Thyroid gland (tissue), 4 donors: ENCODE measurements at places on chromosomes 3 and 15. TPM values are rescaled to one million over a fixed set of nuclear protein-coding genes. Genes with fewer than 3 reads are reported as not detected.

The GHSR gene
- not detected for total RNA-seq

The CHMP2B gene
- 70.0 TPM for total RNA-seq

The GRK7 gene
- total RNA-seq, result not detected

The INSYN1 gene
- total RNA-seq, result 2.5 TPM

The LMAN1L gene
- 3.5 TPM for total RNA-seq

The CHCHD4 gene
- total RNA-seq, result 15.1 TPM

The ACKR4 gene
- 4.6 TPM for total RNA-seq

The STAC gene
- 1.3 TPM for total RNA-seq

The GCNT3 gene
- 2.1 TPM for total RNA-seq

The EPHB1 gene
- 5.5 TPM for total RNA-seq

The LOXL1 gene
- 10.1 TPM for total RNA-seq

The IRAK2 gene
- total RNA-seq, result 8.3 TPM

DNA sequence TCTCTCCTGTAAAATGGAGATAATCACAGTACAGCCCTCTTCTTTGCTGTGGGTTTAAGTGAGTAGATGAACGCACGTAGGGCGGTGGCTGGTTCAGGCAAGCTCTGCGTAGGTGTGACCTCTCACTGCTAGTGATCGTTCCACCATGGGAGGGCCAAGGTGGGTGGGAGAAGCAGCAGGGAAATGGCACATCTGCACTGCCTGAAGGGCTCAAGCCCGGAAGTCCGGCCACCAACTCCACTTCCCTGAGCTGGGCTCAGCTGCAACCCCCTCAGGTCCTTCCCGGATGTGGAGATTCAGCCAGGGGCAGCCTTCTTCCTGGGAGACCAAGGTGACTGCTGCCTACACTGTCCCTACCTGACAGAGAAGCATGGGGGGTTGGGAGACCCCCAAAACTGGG, 102.9 kb downstream of the ADCY5 start:
- no peaks in the 10 kb centered on the region for H3K4me1 ChIP-seq
- no peaks in the 10 kb centered on the region for H3K36me3 ChIP-seq
- no peak overlapping the region for H3K4me3 ChIP-seq
- H3K27ac ChIP-seq, result no peak overlapping the region
- DNase-seq, result no peak

- no peak for DNase-seq
- no peaks in the 10 kb centered on the region for H3K36me3 ChIP-seq
- peaks cover 10% of the 10 kb centered on the region for H3K4me1 ChIP-seq
- no peak overlapping the region for H3K4me3 ChIP-seq
- no peaks in the 10 kb centered on the region for H3K27me3 ChIP-seq
- no peak overlapping the region for H3K27ac ChIP-seq
Measured at GRCh38 chr3:48189321-48189720, 1.1 kb upstream of the CDC25A start.

GRCh38 chr15:64503197-64503596, 42.8 kb downstream of the ZNF609 start:
- H3K27ac ChIP-seq, result peak overlapping the region; percentile 24
- DNase-seq, result no peak
- H3K36me3 ChIP-seq, result peaks cover 7% of the 10 kb centered on the region
- H3K4me1 ChIP-seq, result peaks cover 39% of the 10 kb centered on the region
- H3K4me3 ChIP-seq, result no peak overlapping the region
- H3K27me3 ChIP-seq, result no peaks in the 10 kb centered on the region

DNA sequence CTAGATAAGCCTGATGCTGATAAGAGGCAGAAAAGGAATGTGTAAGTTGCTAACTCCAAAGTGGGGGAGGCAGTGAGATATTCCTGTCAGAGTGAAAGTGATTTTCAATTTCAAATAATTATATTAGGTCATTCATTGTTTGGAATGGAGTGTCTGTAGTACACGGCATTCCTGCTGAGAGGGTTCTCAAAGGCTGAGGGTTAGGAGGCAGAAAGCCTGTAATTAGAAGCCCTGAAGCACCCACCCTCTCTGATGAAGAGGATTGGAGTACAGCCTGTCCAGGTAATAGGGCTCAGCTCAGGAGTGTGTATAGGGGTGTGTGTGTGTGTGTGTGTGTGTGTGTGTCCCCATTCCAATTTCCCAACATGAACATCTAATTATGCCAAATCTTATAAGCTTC, 486.8 kb downstream of the MAGI1 start:
- peak; percentile 48 for DNase-seq
- H3K27me3 ChIP-seq, result no peaks in the 10 kb centered on the region
- H3K36me3 ChIP-seq, result no peaks in the 10 kb centered on the region
- no peak overlapping the region for H3K4me3 ChIP-seq

- DNase-seq, result no peak
- H3K27ac ChIP-seq, result no peak overlapping the region
- H3K27me3 ChIP-seq, result no peaks in the 10 kb centered on the region
- no peaks in the 10 kb centered on the region for H3K36me3 ChIP-seq
- H3K4me3 ChIP-seq, result no peak overlapping the region
- peaks cover 35% of the 10 kb centered on the region for H3K4me1 ChIP-seq
Measured at GRCh38 chr3:156311431-156311830, 191.1 kb downstream of the KCNAB1 start.

DNA sequence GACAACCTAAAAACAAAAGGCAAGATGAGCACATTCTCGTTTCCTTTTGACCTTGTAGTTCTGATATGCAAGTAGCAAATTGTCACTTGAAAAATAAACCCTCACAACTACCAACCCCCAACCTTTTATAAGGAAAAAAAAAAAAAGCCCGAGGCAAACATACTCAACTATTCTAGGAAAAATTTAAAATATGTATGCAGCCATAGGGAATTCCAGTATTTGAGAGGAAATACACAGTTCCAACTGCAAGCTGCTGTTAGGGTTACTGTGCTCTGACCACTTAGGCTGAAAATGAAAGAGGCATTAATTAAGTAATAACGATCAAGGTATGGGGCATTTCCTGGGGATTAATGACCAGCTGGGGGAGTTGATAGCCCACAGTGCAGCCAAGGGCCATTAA, 281.9 kb upstream of the DPH6 start:
- no peaks in the 10 kb centered on the region for H3K4me1 ChIP-seq
- H3K36me3 ChIP-seq, result no peaks in the 10 kb centered on the region
- H3K27ac ChIP-seq, result no peak overlapping the region
- no peaks in the 10 kb centered on the region for H3K27me3 ChIP-seq
- no peak for DNase-seq

DNA sequence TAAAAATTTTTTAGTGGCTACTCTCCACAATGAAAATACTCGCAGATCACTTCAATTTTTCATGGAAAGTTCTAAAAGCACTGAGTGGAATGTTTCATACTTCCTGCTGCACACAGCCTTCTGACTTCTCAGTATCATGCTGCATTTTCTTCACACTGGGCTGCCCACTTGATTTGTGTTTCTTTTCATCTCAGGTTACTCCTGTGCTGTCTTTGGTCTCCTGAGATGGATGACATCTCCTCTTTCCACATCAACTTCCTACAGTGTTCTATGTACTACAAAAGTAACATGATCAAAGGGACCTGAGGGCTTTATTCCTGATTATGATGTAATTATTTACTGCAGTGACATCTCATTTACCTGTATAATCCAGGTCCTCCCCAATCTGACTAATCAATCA, 927.7 kb downstream of the ROBO2 start:
- H3K27ac ChIP-seq, result no peak overlapping the region
- no peaks in the 10 kb centered on the region for H3K4me1 ChIP-seq
- H3K36me3 ChIP-seq, result no peaks in the 10 kb centered on the region
- no peak for DNase-seq
- no peak overlapping the region for H3K4me3 ChIP-seq
- H3K27me3 ChIP-seq, result no peaks in the 10 kb centered on the region

DNA sequence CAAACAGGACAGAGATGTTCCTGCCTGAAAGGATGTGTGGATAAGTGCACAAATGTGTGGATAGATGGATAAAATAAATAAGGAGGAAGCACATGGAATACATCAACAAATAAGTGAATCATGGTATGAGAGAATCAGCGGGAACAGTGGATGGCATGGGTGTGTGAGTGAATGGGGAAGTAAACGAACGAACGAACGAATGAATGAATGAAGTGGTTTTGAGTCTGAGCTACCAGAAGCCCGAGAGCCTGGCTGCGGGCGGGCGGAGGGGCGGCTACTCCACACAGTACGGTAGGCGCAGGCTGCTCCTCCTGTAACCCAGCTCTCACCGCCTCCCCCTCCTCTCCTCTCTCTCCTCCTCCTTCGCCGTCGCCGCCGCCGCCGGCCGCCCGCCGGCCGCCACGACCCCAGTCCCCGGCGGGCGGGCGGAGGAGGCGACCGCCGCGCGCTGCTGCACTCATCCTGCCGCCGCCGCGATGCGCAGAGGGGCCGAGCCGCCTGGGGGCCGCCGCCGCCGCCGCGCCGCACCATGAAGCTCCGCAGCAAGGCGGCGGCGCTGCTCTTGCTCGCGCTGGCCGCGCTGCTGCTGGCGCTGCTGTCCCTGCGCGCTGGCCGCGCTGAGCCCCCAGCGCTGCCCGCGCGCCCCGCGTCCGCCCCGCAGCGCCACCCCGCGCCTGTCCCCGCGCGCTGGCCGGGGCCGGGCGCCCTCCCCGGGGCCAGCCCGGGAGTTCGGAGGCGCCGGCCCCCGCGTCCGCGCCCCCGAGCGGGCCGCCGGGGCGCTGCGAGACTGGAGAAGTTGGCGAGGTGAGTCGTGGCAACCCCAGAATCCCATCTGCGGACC, at the start of gene GXYLT2:
Gene GXYLT2 (plus strand): TSS at position 342 of the 841 bp plus-strand sequence. CDS start 188 bp downstream, at position 530.
- H3K4me1 ChIP-seq, result peaks cover 9% of the 10 kb centered on the region
- no peak within 1 kb of the TSS for H3K4me3 ChIP-seq
- H3K36me3 ChIP-seq, result no peaks in the 10 kb centered on the region
- peak within 1 kb of the TSS; percentile 71 for H3K27ac ChIP-seq

GRCh38 chr3:50352781-50353180, 2.1 kb downstream of the CYB561D2 start:
- H3K27me3 ChIP-seq, result no peaks in the 10 kb centered on the region
- peaks cover 28% of the 10 kb centered on the region for H3K36me3 ChIP-seq
- H3K4me3 ChIP-seq, result no peak overlapping the region
- peaks cover 46% of the 10 kb centered on the region for H3K4me1 ChIP-seq
- no peak overlapping the region for H3K27ac ChIP-seq
- no peak for DNase-seq

DNA sequence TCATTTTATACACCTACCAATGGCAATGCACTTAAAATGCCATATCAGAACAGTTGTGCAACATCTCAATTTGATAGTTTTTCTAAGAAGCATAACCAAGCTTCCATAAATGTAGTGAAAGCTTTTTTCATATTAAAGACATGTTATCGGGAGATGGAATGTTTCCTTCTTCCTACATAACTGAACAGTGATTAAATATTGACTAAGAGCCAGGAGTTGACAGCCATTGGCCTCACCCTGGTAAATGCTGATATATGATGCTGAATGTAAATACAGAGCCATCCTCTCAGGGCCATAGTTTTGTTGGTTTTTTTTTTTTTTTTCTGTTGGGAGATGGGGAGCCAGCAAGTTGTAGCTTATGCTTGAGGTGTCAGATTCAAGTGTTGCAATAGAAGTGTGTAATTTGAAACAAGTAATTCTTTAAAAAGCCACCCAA, 203.3 kb upstream of the IL12A start:
- H3K27me3 ChIP-seq, result no peaks in the 10 kb centered on the region
- DNase-seq, result no peak
- no peak overlapping the region for H3K4me3 ChIP-seq
- no peaks in the 10 kb centered on the region for H3K36me3 ChIP-seq
- no peak overlapping the region for H3K27ac ChIP-seq

DNA sequence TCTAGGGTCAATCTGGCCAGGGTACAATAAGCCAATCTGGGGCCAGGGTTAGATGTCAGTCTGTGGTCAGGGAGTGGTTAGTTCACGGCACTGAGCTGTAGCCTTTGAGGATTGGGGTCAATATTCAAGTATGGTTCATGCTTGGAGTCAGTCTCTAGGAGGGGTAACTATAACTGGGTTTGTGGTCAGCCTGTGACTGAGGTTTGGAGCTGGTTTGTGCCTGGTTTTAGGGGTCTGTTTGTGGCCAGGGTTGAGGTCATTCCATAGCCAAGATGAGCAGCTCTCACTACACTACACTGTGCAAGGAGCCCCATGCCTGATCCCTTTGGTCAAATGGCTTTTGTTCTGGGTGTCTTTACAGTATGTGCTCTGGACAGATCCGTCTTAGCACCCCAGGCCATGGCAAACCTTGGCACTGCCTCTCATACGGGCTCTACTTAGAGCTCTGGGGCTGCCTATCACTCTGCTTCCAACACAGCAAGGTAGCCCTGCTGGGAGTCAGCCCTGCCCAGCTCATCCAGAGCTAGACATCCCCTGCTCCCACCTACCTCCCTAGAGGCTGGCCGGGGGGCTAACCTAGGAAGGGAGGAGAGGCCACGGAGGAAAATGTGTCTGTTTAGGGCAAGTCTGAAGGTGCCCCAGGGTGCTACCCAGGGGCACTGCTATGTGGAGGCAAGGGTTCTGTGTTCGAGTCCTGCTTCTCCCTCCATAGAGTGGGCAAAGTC, 63.3 kb upstream of the CORO2B start:
- DNase-seq, result no peak
- no peaks in the 10 kb centered on the region for H3K36me3 ChIP-seq
- peaks cover 22% of the 10 kb centered on the region for H3K4me1 ChIP-seq
- no peak overlapping the region for H3K27ac ChIP-seq

DNA sequence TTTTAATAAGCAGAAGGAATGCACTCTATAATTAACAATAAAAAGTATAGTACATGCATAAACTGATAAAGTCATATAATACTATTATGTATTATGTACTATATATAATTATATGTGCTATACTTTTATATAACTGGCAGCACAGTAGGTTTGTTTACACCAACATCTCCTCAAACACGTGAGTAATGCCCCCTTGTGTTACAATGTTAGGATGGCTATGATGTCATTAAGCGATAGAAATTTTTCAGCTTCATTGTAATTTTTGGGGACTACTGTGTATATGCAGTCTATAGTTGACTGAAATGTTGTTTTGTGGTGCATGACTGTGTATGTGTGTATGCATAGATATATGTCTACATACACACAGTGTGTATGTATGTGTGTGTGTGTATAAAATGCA, 100.6 kb downstream of the SLMAP start:
- H3K36me3 ChIP-seq, result peaks cover 5% of the 10 kb centered on the region
- H3K27me3 ChIP-seq, result no peaks in the 10 kb centered on the region
- H3K27ac ChIP-seq, result no peak overlapping the region
- no peak for DNase-seq
- H3K4me1 ChIP-seq, result peaks cover 8% of the 10 kb centered on the region

GRCh38 chr3:113275929-113276750, 64.8 kb downstream of the BOC start:
- DNase-seq, result peak; percentile 18
- H3K4me1 ChIP-seq, result peaks cover 6% of the 10 kb centered on the region
- H3K4me3 ChIP-seq, result no peak overlapping the region
- H3K27me3 ChIP-seq, result no peaks in the 10 kb centered on the region

DNA sequence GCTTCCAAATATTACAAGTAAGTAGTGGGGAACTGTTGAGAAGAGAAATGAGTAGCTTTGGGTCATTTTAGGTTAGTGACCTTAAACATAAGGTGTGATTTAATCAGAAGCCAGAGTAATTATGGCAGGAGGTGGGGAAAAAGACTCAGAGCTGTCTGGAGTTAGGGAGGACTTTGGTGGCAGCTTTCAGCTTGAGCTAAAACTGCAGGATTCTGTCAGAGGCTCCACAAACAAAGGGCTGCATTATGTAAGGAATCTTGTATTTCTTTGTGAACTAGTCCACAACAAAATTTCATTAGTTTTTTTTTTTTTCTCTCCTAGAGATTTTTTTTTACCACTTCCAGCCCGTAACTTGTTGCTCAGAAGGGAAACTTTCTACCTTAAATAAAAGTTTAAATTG, 345.3 kb downstream of the TIGIT start:
- no peak overlapping the region for H3K27ac ChIP-seq
- H3K27me3 ChIP-seq, result no peaks in the 10 kb centered on the region
- no peaks in the 10 kb centered on the region for H3K4me1 ChIP-seq
- H3K4me3 ChIP-seq, result no peak overlapping the region
- DNase-seq, result no peak
- no peaks in the 10 kb centered on the region for H3K36me3 ChIP-seq

- no peak for DNase-seq
- H3K27ac ChIP-seq, result no peak overlapping the region
- no peaks in the 10 kb centered on the region for H3K27me3 ChIP-seq
- no peaks in the 10 kb centered on the region for H3K4me1 ChIP-seq
- no peak overlapping the region for H3K4me3 ChIP-seq
Measured at GRCh38 chr3:120802916-120803315, 60.4 kb downstream of the GTF2E1 start.
